ENCODE measurements at places on chromosomes 12 and 14.

GRCh38 chr12:21370845-21371449, 1.8 kb upstream of the IAPP start:
- no peak for DNase-seq

DNA sequence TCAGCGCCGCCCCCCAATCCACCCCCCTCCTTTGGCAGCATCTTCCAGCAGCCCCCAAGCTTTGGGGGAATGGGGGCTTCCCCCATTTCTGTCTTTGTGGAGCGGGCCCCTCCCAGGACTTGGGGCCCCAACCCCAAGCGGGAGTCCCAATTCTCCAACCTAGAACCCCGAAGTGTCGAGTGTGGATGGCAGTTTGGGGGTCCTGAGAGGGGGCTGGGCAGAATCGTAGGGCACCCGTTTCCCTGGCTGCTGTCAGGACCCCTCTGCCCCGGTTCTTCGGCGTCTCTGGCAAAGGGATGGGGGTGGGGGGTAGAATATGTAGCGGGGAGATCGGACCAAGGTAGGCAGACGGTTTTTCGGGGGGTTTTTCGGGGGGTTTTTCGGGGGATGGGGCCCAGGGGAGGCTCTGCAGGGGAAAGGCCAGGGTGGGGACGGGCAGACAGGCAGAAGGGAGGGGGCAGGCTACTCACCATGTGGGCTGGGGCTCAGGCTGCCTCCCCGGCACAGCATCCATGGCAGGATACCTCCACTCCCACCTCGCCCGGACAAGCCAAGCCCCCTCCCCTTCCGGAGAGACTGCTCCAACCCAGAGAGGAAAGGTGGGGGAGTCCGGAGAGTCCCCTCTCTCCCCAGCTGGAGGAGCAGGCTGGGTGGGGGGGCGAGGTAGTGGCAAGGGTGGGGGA, 739 bp downstream of the JPH4 start:
- no peak for DNase-seq

- no peak for DNase-seq
Observed at GRCh38 chr12:102540815-102541385, 60.5 kb upstream of the IGF1 start.

GRCh38 chr12:74537126-74537706, 419 bp upstream of the ATXN7L3B start:
- peak; percentile 50 for DNase-seq

DNA sequence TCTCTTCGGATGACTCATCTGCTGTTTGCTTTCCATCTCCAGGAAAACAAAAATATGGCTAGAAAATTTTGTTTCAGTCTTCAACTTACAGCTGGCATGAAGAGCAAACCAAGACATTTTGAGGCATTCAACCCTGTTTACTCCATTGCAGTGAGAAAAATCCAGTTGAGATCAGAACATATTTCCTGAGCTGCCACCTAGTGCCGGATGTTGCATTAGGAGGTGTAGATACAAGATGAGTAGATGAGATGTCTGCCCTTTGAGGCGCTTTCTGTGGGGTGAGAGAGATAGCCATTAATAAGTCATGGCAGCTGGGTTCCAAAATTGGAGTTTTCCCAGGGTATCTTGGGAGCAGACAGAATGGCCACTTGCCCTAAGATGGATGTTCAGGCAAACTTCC, 171.1 kb downstream of the PRKCH start:
- no peak for DNase-seq

DNA sequence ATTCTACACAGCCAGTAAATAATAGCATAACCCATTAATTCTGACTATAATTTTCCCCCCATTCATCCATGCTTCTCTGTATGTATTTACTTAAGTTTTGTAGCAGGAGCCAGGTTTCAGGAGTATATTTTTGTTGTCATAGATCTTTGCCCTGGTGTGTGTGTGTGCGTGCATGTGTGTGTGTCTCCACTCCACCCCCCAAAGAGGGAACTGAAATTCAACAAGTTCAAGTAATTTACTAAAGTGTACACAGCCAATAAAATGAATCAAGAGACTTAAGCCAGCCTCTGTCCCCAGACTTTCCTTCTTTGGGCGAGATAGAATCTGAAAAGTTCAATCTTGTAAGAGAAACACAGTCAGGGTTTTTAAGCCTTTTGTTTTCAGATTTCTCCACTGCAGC, 792.0 kb downstream of the MED13L start:
- no peak for DNase-seq
